ENCODE measurements at places on chromosomes 16 and 17.

DNA sequence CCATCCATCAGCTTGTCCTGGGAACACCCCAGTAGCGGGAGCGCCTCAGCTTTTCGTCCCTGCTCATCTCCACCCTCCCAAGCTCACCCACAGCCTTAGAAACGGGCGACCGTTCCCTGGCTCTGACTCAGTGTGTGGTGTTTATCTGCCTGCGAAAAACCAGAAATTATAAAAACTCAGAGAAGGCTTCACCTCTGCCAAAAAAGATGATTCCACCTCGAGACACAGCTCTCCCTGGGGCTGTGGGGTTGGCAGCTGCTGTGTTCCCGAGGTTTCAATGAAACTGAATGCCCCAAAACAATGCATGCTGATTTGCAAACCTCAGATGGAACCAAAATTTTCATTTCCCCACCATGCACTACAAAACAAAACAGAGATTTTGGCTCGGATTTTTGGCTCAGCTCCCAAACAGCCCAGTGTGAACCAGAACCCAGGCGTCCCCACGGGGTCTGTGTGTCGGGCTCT, 62.4 kb upstream of the MED9 start:
- DNase-seq = peak; percentile 48

GRCh38 chr16:78137782-78138616, 38.5 kb downstream of the WWOX start:
- DNase-seq = no peak

GRCh38 chr16:15607700-15608396, 35.1 kb downstream of the MARF1 start:
- DNase-seq = no peak

DNA sequence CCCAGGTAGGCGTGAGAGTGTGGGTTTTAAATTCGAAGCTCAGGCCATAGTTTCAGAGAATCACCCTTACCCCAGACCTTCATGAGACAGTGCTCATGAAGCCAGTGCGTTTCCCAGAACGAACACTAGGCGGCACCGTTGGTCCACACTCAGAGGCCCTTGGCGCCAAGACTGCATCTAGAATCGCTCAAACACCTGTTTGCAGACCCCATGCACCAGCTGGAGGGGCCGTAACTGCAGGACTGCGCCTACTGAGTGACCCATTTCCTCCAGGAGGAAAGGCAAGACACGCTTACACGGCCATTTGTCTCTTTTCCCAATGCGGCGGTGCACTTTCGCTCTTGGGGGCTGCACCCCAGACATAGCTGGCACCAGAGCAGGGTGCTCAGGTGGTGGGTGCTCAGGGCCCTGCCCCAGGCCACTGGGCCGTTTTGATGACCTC, 34.0 kb downstream of the ADGRG5 start:
- peak; percentile 63 for DNase-seq

- no peak for DNase-seq
These were observed 52.8 kb downstream of the CDH11 start for GRCh38 chr16:65069065-65069464.

DNA sequence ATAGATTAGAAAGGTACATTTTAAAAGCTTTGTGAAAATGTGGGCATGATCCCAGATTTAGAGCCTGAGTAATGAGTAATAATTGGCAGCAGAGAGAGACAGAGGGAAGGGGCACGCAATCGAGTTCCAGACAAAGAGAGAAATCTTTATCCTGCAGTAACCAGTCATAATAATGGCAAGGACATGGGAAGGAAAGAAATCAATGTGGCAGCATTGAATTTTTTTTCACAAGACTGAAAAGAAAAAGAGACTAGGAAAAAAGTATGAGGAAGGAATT, 790.8 kb upstream of the SOX9 start:
- DNase-seq = no peak

DNA sequence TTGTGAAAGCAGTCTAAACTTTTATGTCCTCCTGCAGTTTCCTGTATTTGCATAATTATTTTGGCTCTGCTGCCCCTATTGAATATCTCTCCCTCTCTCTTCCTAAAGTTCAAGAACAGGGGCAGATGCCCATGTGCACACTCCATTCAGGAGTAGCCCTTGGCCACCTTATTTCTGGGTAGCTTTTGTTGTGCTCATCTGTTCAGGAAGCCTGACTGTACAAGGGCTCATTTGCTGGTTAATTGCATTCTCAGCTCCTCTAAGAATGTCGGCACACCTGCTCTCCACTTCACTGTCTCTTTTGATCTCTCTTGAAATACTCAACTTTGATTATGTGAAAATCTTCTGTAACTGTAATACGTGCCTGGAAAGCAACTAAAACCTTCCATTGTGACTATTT, 1378.8 kb upstream of the CDH8 start:
- DNase-seq = no peak

- DNase-seq = no peak
These were observed 25.4 kb downstream of the CTU2 start for GRCh38 chr16:88731699-88732098.

- DNase-seq = no peak
These were observed 37.1 kb downstream of the LCMT1 start for GRCh38 chr16:25148568-25149215.

DNA sequence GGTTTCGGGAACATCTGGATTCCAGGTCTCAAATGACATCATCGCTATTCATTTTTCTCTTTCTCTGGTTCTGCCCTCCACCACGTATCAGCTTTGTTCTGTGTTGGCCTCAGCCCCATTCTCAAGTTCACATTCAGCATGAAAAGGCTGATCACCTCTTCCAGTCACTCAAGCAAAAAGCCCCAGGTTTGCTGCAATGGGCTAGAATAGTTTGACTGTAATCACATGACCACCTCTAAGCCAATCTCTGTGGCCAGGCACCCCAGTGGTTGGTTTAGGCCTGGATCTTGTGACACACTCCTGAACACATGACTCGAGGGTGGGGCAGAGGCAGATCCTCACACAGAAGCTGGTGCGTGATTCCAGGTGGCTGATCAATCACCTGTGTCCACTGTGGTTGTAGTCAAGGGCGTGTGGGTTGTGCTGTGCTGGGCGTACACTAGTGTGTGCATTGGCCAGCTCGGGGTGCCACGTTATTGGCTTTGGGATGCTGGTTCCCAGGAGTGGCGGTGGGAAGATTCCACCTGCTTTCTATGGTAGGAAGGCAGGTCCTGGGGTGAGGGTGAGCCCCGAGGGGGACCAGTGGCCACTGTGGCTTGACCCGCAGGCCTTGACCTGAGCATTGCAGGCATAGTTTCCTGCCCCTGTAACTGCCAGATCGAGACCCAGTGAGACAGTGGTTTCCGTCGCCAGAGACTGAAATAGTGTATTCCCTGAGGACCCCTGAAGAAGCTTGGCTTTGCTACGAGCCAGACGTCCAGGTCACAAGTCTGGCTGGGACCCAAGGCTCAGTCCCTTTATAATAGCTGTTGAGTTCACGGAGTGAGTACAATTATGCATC, 12.0 kb downstream of the EEF2K start:
- DNase-seq = no peak

DNA sequence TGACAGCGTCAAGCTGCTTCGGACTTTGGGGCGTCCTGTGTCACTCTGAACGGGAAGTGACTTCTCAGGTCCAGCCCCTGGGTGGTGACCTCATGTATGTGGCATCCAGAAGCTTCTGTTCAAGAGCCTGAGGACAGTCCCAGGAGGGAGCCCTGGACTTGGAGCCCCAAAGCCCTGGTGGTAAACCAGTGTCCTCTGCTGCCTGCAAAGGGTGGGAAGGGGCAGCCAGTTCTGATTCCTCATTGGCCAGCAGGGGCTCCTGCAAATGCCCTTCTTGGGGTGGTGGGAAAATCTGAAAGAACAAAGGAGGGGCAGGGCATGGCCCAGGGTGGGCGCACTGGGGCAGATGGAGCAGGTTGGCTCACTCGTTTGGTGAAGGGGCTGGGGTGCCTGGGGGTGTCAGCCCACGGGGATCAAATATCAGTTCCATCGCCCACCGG, 1.6 kb downstream of the OSGIN1 start:
- DNase-seq = no peak

- no peak for DNase-seq
These were observed 954 bp downstream of the IL32 start for GRCh38 chr16:3066440-3066748.

DNA sequence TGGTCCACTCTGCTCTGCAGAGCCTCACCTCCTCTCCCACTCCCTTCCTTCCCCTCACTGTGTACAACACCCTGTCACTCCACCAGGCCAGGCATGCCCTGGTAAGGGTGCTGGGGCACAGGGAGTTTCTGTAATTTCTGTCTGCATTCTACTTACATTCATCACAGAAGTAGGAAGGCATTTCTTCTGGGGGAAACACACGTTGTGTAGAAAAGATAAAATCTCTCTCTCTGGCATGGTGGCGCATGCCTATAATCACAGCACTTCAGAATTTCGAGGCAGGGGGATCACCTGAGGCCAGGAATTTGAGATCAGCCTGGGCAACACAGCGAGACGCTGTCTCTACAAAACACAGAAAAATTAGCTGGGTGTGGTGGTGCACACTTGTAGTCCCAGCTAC, 27.0 kb downstream of the WNT3 start:
- no peak for DNase-seq

DNA sequence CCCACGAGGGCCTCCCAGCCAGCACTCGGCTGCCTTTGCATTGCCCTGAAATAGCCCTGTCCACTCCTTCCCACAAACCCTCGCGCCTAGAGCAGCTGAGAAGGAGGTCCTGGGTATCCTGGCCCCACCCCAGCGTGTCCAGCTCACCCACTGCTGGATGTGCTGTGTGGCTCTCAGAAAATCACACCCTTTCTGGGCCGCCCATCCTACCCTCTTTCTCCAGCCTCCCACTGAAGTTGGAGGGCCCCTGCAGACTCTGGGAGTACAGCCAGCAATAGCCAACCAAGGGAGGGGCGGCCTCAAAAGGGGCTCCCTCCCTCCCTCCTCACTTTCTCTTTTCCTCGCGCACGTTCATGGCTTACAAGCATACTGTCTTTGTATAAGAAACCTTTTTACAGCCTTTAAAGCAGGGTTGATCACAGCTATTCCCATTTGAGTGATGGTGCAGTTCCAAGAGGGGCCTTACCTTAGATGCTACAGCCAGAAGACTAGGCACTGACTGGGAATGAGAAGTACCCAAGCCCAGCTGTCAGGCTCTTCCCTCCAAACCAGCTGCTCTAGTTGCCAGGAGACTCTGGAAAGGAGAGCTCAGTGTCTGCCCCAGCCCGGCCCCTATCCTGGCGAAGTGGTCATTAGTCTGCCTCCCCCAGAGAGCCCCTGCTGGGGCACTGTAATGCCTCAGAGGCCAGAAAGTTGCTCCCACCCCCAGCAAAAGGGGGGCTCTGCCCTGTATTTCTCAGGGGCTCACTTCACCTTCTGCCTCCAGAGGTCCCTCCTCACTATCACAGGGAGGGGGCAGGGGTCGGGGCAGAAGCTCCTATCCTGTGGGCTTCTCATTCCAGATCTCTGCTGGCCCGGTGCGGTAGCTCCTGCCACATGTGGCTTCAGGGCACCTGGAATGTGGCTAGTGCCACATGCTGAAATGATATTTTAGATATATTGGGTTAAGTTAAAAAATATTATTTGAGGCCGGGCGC, 38.1 kb downstream of the DCAKD start:
- no peak for DNase-seq

DNA sequence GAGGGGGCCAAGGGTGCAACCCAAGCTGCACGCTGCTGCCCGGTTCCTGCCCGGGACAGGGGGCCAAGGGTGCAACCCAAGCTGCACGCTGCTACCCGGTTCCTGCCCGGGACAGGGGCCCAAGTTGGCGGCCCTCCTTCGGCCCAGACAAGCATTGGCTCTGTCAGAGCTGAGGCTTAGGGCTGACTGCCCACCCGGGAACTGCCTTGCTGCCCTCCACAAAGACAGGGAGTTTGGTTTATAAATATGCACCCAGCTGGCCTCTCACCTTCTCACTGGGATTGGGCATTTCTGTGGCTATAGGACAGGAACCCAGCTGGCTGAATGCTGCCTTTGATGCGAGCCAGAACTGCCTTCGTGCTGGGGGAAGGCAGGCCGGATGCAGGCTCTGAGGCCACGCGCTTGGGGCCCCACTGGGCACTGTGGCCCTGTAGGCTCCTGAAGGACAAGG, 105.7 kb downstream of the IRX5 start:
- DNase-seq = no peak

DNA sequence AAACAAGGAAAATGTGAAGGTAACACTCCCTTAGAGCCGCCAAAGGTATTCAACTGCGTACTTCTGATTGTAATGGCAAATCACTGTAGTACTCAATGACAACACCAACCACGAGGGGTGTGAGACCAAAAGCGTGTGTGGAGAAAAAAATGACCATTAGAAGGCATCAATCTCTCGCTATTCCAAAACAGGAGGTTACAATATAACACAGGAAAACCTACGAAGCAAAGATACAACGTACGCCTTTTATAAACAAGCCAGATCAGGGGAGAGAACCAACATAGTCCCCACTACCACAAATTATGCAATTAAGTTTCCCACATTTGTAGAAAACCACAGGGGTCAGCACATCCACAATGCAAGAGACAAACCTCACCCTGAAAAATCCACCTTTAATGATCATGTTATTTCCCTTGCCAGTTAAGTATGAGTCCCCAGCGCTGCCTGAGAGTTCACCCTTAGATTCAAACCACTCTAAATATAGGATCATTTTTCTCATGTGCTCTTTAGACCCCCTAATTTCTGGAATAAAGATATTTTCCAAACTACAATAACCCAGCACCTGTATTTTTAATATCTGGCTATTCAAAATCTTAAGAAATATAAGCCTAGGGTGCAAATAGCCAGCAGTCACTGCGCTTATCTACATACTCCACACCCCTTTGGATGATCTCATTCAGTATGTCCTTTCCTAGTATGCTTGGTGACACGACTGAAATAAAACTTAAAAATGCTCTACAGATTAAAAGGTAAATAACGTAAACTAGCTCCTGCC, 12.4 kb downstream of the TEX14 start:
- DNase-seq = no peak

DNA sequence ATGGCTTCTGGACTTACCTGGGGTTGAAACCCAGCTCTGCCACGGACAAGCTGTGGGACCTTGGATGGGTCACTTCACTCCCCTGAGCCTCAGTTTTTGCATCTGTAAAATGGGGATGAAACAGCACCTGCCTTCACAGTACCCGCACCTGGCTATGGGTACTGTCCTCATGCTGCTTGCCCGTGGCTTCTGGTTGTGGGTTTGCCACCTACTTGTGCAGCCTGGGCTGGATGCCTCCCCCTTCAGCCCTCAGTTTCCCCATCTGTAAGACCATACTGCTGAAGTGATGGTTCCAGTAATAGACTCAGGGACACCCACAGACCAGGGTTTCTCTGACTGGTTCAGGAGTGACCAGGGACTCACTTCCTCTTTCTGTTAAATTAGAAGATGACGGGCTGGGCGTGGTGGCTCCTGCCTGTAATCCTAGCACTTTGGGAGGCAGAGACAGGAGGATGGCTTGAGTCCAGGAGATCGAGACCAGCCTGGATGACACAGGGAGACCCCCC, 9.4 kb downstream of the GLIS2 start:
- no peak for DNase-seq
